Astrocyte of the hippocampus (primary cell): ENCODE measurements at places on chromosomes 13 and 19.

DNA sequence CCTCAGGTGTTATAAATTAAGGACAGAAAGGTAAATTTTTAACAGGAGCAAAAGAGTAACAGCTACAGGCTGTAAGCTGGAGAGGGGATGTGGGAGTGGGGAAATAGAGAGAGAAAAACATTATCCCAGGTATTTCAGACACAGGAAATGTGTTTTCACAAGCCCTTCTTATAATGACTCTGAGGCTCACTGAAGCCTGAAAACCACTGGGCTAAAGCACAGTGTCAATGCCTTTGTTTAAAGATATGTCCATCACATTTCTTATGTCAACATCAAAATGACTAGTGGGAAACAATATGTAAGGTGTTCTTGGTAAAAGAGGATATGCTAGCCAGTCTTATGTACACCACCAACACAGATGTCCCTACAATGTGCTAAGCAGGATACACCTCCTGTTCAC lies 365.9 kb downstream of the FGF14 start:
- no peak for DNase-seq

GRCh38 chr13:97267418-97268059 lies 45.4 kb downstream of the MBNL2 start:
- no peak for DNase-seq

- DNase-seq = no peak
Observed at GRCh38 chr13:100069278-100069677, 19.6 kb upstream of the PCCA start.

GRCh38 chr13:37144661-37145060 lies 39.2 kb upstream of the CSNK1A1L start:
- peak; percentile 55 for DNase-seq

GRCh38 chr19:17419154-17419620 lies 660 bp upstream of the MVB12A start:
- DNase-seq = no peak

GRCh38 chr19:570251-570686 lies 2.1 kb upstream of the BSG start:
- no peak for DNase-seq

GRCh38 chr19:46369817-46370216 lies 22.9 kb downstream of the PPP5C start:
- no peak for DNase-seq

- DNase-seq = no peak
Observed at GRCh38 chr13:64810750-64811149, 2419.4 kb downstream of the PCDH9 start.

GRCh38 chr19:7393459-7393858 lies 44.7 kb downstream of the ARHGEF18 start:
- no peak for DNase-seq

GRCh38 chr13:23969647-23970046 lies 72.3 kb upstream of the C1QTNF9B start:
- DNase-seq = no peak

DNA sequence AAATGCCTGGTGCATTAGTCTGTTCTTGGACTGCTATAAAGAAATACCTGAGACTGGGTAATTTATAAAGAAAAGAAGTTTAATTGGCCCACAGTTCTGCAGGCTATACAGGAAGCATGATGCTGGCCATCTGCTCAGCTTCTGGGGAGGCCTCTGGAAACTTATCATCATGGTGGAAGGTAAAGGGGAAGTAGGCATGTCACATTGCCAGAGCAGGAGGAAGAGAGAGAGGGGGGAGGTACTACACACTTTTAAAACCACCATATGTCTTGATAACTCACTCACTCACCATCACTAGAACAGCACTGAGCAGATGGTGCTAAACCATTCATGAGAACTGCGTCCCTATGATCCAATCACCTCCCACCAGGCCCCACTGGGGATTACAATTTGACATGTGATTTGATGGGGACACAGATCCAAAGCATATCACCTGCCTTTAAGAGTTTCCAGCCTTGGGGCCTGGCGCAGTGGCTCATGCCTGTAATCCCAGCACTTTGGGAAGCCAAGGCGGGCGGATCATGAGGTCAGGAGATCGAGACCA lies 219.0 kb downstream of the KATNAL1 start:
- DNase-seq = no peak

GRCh38 chr13:106089261-106089980 lies 446.0 kb downstream of the EFNB2 start:
- DNase-seq = no peak

DNA sequence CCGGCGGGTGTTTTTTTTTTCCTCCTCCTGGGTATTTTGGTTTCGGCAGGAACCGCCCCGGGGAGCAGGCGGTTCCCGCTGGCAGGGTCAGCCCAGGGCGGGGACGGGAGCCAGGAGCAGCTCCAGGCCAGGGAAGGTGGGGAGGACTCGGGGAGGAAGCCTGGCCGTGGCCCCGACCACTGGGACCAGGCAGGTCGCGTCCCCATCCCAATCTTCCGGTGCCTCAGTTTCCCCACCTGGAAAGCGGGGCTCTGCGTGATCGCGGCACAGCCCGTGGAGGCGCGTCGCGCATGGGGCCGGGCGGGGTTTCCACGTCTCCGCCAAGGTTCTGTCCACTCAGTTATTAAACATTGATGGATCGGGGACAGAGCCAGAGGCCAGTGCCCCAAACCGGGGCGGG lies 34.8 kb downstream of the IL12RB1 start:
- no peak for DNase-seq

DNA sequence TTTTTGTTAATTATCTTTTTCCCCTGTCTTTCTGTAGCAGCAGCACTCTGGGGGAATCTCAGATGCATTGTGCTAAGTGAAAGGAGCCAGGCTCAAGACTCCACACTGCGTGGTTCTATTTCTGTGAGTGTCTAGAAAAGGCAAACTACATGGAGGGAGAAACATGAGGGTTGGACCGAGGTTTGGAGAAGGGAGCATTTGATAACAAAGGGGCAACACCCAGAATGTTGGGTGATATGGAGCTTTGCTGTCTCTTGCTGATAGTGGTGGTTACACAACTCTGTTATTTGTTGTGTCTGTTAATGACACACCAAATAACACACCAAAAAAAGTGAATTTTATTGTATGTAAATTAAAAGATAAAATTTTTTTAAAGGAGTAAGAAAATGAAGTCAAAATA lies 107.8 kb downstream of the COL4A2 start:
- DNase-seq = no peak

GRCh38 chr19:1884291-1884718 lies 991 bp downstream of the ABHD17A start:
- no peak for DNase-seq

DNA sequence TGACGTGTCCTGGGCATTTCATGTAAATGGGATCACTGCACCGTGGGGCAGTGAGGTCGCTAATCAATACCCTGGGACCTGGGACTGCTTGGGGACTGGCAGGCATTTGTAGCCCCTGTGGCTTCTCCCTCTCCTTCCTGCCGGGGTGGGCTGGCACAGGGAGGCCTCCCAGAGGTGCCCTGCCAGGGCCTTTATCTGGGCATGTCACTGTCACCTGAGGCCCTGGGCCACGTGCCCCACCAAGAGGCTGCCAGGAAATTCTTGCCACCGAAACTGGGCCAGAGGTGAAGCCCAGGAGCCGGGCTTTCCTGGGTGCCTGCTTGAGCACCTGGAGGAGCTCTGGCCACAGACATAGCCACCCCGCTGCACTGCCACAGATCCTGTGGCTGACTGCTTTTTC lies 1.8 kb upstream of the NMRK2 start:
- DNase-seq = no peak

DNA sequence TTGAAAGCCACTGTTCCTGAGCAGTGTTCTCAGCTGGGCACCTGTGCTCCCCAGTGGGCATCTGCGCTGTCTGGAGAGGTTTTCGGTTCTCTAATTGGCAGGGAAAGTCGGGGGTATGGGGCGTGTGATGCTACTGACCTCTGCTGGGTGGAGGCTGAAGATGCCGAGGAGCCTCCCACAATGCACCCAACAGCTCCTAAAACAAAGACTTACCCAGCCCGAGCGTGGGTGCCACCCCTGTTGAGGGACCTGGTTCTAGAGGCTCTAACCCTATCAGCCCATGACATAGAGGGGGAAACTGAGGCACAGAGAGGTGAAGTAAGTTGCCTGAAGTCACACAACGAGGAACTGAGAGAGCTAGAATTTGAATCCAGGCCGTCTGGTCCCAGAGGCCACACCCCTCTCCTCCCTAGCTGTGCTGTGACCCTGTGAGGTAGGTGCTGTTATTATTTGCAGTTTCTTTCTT lies 2.3 kb downstream of the SPACA4 start:
- peak; percentile 61 for DNase-seq

- peak; percentile 87 for DNase-seq
Observed at GRCh38 chr19:29666578-29667386, 1.5 kb downstream of the PLEKHF1 start.

GRCh38 chr13:74929436-74929835 lies 552.5 kb downstream of the TBC1D4 start:
- no peak for DNase-seq

GRCh38 chr13:37141011-37141410 lies 35.5 kb upstream of the CSNK1A1L start:
- DNase-seq = no peak

DNA sequence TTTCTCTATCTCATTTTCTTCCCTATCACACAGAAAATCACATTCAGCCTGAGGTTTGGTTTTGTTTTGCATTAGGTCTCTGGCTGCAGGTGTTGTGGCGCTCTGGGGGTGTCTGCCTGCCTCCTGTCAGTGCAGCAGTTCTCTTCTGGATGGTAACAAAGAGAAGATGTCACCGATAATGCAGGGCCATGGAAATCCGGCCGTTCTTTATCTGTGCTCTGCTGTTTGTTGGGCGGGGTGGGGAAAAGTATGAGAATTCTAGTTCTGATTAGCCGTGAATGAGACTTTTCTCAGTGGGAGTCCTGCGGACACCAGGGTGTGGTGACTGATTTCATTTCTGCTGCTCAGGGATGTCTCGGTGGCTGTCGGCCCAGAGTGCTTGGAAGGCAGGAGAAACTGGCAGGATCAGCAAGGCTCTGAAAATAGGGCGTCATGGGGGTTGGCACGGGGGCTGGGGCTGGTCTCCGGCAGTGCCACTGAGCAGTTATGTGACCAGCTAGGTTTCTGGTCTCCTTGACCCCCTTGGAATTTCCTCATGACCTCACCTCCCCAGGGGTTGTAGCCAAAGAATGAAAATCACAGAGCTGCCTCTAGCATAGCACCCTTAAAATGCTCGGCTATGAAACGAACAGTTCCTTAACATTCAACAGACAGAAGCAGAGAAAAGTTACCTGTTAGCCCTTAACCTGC lies 5.0 kb downstream of the RNF113B start:
- peak; percentile 83 for DNase-seq

- peak; percentile 70 for DNase-seq
Observed at GRCh38 chr19:45952686-45953505, 20.8 kb downstream of the NOVA2 start.

GRCh38 chr13:79867254-79867653 lies 386.3 kb downstream of the NDFIP2 start:
- no peak for DNase-seq

GRCh38 chr19:51749979-51750378 lies 1.7 kb downstream of the FPR1 start:
- peak; percentile 31 for DNase-seq

DNA sequence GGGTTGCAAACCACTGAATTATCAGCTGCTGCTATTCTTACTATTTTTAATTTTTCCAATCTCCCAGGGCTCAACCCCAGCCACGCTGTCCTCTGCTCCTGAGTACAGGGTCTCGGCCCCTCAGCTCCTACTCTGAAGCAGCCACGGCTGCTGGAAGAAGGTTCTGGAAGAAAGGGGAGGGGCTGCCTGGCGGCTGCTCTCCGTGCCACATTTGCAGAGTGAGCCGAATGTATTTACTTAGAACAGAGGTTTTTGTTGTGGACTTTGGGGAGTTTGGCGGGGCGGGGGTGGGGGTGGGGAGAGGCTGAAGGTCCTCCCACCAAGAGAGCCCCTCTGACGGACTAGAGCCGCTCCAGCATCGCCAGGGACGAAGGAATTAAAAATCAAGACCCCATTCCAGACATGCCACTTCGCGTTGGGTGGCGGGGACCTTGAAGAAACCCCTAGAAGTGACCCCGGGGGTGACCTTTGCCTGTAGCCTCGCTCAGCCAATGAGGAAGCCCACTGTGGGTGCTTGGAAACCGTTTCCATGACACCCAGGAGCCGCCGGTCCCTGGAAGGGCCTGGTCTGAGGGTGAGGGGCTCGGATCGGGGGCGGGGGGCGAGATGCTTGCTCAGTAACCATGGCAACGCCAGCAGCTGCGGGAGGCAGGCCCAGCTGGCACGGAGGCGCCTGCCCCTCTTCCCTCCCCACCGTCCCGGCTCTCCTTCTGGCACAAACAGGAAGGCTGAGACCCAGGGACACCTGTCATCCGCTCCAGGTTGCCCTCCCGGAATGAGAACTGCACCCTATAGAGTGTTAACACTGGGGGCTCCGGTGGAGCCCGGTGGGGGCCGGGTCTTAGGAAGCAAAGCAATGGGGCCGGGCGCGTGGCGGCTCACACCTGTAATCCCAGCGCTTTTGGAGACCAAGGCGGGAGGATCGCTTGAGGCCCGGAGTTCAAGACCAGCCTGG lies 54.2 kb upstream of the PTPRS start:
- DNase-seq = no peak

- DNase-seq = no peak
Observed at GRCh38 chr13:52677823-52678222, 25.2 kb downstream of the SUGT1 start.
